Activated T-helper 2 cell treated with anti-CD3 and anti-CD28 coated beads, Interferon-gamma antibody, Interleukin-2, Interleukin-4, amounts not matched to agents 10 μg/mL and 5 μg/mL and 100 μg/mL, durations not matched to agents 14 hours and 24 hours and 36 hours (primary cell): ENCODE measurements at places on chromosomes 6 and 20.

DNA sequence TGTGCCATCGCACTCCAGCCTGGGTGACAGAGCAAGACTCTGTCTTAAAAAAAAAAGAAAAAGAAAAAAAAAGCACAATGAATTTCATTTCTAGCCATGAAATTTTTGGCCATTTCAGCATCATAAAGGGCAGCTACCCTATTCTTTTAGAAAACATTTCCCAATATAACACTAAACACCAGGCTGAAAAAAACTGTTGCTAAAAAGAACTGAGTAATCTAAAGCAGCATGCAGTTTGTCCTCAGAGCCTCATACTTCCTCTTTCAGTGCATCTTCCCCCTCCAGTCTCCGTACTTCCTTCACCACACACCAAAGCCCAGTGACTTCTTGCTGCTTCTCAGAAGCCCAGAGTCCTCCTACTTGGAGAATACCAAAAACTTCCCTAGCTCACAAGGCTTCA lies 5.6 kb upstream of the IFNGR1 start:
- H3K27me3 ChIP-seq, result peaks cover 2% of the 10 kb centered on the region
- peak overlapping the region; percentile 47 for H3K27ac ChIP-seq
- H3K4me1 ChIP-seq, result peaks cover 50% of the 10 kb centered on the region
- DNase-seq, result no peak

DNA sequence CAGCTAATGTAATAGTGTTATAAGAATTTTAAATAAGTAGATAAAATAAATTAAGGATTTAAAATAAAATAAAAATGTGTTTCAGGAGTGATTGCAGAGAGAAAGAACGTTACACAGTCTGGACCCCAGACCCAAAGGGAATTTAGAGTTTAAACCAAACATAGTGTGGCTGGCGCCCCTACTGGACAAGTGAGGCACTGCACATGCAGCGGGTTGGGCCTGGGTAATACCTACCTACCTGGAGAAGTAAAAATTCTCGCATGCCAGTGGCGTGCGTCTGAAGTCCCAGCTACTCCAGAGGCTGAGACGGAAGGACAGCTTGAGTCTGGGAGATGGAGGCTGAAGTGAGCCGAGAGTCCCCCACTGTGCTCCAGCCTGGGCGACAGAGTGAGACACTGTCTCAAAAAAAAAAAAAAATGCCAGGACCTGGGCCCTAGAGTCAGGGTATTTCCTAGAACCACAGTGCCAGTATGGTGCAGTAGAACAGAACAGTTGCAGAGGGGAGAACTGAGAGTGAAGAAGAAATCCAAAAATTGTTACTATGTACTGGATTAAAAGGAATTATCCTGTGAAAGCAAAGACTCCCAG lies 71.4 kb upstream of the TCF21 start:
- H3K36me3 ChIP-seq, result no peaks in the 10 kb centered on the region
- peaks cover 2% of the 10 kb centered on the region for H3K4me1 ChIP-seq
- no peak overlapping the region for H3K27ac ChIP-seq
- no peak overlapping the region for H3K4me3 ChIP-seq

GRCh38 chr20:8571611-8572010 lies 439.5 kb downstream of the PLCB1 start:
- H3K4me3 ChIP-seq, result no peak overlapping the region
- no peaks in the 10 kb centered on the region for H3K27me3 ChIP-seq
- H3K4me1 ChIP-seq, result no peaks in the 10 kb centered on the region
- DNase-seq, result no peak
- no peak overlapping the region for H3K27ac ChIP-seq

DNA sequence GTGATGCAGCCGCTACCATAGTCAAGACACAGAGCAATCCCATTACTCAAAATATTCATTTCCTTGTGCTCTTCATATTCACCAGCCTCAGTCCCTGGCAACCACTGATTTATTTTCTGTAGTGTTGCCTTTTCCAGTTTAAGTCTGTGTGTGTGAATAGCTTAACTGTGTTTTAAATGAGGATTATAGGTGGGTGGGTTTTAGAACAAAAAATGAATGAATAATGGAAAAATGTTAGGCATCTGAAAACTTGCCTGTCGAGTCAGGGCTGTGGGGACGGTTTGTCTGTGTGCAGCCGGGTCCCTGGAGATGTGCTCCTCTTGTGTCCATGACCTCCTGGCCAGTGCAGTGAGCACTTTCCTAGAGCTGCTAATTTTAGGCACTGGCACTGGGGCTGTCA lies 27.1 kb downstream of the BANF2 start:
- no peak for DNase-seq
- H3K36me3 ChIP-seq, result no peaks in the 10 kb centered on the region
- H3K4me3 ChIP-seq, result no peak overlapping the region
- H3K27ac ChIP-seq, result no peak overlapping the region

DNA sequence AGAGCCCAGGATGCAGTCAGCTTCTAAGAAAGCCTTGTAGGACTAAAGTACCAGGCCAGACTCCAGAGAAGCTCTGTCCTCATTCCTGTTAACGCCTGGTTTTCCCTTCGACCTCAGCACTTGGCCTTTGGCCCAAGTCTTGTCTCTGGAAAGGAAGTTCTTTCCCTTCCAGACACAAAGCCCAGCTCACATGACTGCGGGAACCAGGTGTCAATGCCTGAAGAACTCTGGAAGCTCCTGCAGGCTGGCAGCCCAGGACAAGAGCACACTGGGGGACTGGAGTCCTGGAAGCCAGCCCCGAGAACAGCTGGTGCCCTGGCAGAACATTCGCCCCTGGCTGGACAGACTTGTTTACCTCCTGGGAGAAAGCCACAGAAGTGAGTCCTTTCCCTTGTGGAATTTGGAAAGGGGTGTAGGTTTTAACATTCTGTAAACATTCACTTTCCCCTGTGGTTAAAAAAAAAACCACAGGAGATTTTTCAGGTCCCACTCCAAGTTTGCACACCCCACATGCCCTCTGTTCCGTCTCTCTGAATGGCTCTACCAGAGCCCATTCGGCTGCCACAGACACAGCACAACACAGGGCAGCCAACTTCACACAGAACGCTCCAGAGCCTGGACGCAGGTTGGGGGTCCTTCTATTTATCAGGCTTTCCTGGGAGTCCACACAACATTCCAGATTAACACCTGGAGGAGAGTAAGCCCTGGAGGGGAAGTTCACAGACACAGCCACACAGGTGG lies 18.1 kb downstream of the ACSS1 start:
- H3K27ac ChIP-seq, result no peak overlapping the region
- no peaks in the 10 kb centered on the region for H3K27me3 ChIP-seq
- H3K4me1 ChIP-seq, result peaks cover 33% of the 10 kb centered on the region
- peaks cover 4% of the 10 kb centered on the region for H3K36me3 ChIP-seq
- no peak for DNase-seq

DNA sequence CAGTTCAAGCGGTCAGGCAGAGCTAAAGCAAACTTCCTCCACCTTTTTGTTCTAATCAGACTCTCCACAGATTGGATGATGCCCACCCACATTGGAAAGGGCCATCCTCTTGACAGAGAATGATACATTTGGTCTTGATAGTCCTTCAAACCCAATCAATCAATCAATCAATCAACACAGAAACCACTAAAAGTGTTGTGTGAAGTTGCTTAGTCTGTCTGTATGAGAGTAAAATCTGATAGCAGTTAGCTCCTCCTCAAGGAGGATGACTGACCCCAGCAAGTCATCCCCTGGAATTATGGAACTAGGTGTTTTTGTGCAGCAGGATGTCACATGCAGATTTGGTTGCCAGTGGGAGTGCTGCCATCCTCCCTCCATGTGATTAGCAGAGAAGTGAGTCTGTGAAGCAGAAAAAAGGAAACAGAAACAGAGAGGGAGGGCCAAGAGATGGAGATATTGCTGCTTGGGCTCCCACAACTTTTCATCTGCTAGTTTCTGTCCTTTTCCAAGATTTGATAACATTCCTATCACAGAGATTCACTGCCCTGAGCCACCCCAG lies 32.0 kb upstream of the SSTR4 start:
- H3K4me1 ChIP-seq, result no peaks in the 10 kb centered on the region
- DNase-seq, result no peak
- H3K27me3 ChIP-seq, result no peaks in the 10 kb centered on the region
- no peak overlapping the region for H3K4me3 ChIP-seq
- H3K27ac ChIP-seq, result no peak overlapping the region

DNA sequence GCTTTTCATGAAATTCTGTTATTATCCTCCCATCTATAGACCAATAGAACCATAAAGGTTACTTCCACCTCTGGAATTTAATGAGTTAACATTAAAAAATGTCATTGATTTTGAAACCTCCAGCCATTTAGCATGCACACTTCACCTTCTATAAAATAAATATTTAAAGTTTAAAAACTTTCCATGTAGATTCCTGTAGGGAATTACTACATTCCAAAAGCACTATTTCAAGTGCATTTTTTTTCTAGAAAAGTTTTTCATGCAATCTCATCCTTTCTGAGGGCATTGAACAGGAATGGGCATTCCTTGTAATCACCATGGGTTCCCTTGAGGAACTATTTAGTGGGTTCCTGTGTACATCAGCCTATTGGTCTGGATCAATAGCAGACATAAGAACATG lies 253.8 kb upstream of the RIN2 start:
- no peak overlapping the region for H3K27ac ChIP-seq
- DNase-seq, result no peak
- no peaks in the 10 kb centered on the region for H3K4me1 ChIP-seq
- H3K27me3 ChIP-seq, result peaks cover 1% of the 10 kb centered on the region
- no peak overlapping the region for H3K4me3 ChIP-seq

GRCh38 chr6:134457941-134458340 lies 140.0 kb upstream of the SGK1 start:
- no peak overlapping the region for H3K4me3 ChIP-seq
- peaks cover 2% of the 10 kb centered on the region for H3K27me3 ChIP-seq
- no peaks in the 10 kb centered on the region for H3K36me3 ChIP-seq
- DNase-seq, result no peak

DNA sequence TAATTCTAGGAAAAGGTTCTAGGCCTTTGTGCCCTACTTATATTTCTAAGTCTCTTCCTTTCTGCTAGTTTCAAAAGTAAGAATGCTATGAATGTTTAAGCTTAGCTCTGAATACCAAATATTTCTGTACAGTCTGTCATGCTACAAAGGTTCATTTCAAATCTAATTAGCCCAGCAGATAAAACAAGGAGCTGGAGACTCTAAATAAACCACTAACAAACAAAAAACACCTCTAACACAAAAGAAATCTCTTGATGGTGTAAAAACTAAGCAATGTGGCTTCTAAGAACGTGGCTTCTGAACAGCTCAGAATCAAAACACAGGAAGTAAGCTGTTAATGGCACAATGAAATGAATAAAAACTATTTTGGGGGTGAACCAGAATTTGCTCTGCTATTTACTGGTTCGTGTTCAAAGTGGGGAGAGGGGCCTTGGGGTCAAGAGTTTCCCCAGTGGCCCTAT lies 198.3 kb downstream of the BCAS1 start:
- DNase-seq, result no peak
- no peaks in the 10 kb centered on the region for H3K36me3 ChIP-seq
- peak overlapping the region; percentile 94 for H3K27ac ChIP-seq

GRCh38 chr6:118559659-118560058 lies 11.6 kb downstream of the PLN start:
- H3K4me3 ChIP-seq, result no peak overlapping the region
- no peak for DNase-seq
- no peaks in the 10 kb centered on the region for H3K27me3 ChIP-seq
- H3K27ac ChIP-seq, result peak overlapping the region; percentile 6

DNA sequence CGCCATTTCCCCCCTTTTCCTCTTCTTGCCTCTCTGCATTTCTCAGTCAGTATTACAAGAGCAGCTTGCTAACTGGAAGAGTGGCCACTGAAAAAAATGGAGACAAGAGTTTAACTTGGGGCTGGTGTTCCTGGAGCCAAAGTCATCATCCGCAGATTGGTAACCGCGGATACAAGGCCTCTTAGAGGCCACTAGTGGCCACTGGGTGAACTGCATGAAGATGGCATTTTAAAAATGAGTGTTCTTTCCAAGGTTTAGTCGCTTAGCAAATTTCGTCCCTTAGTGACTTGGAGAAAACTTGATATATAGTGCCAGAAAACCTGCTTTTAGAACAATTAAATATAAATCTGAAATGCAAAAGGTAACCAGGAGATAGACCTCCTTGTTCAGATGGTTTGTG lies 4.8 kb downstream of the F13A1 start:
- no peak for DNase-seq
- H3K27me3 ChIP-seq, result peaks cover 32% of the 10 kb centered on the region
- no peak overlapping the region for H3K4me3 ChIP-seq
- no peaks in the 10 kb centered on the region for H3K4me1 ChIP-seq
- H3K36me3 ChIP-seq, result no peaks in the 10 kb centered on the region

- no peak overlapping the region for H3K27ac ChIP-seq
- no peak for DNase-seq
- H3K4me3 ChIP-seq, result no peak overlapping the region
- H3K36me3 ChIP-seq, result peaks cover 7% of the 10 kb centered on the region
- H3K4me1 ChIP-seq, result no peaks in the 10 kb centered on the region
Observed at GRCh38 chr20:13268953-13269352, 47.9 kb downstream of the ISM1 start.

- DNase-seq, result no peak
- H3K27ac ChIP-seq, result no peak overlapping the region
- no peaks in the 10 kb centered on the region for H3K27me3 ChIP-seq
- H3K4me1 ChIP-seq, result no peaks in the 10 kb centered on the region
- H3K4me3 ChIP-seq, result no peak overlapping the region
- no peaks in the 10 kb centered on the region for H3K36me3 ChIP-seq
Observed at GRCh38 chr20:22389836-22390542, 194.4 kb downstream of the FOXA2 start.

DNA sequence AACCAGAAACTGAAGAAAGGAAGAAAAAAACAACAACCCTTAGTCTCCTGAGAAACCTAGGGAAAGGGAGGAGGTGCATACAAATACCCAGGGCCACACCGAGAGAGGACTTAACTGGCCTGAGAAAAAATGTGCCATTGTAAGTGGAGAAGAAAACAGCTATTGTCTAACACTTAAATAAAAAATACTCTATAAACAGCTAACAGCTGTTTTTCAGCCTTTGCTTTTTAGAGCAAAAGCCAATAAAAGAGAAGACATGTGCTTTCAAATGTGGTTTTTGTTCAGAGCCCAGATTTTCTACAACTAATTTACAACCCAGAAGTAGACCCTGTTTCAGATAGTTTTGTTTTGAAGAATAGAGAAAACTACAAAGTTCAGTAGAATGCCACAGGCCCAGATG lies 56.0 kb upstream of the SLC22A16 start:
- peaks cover 78% of the 10 kb centered on the region for H3K4me1 ChIP-seq
- no peak overlapping the region for H3K4me3 ChIP-seq
- no peaks in the 10 kb centered on the region for H3K27me3 ChIP-seq
- DNase-seq, result no peak
- no peak overlapping the region for H3K27ac ChIP-seq
- no peaks in the 10 kb centered on the region for H3K36me3 ChIP-seq

DNA sequence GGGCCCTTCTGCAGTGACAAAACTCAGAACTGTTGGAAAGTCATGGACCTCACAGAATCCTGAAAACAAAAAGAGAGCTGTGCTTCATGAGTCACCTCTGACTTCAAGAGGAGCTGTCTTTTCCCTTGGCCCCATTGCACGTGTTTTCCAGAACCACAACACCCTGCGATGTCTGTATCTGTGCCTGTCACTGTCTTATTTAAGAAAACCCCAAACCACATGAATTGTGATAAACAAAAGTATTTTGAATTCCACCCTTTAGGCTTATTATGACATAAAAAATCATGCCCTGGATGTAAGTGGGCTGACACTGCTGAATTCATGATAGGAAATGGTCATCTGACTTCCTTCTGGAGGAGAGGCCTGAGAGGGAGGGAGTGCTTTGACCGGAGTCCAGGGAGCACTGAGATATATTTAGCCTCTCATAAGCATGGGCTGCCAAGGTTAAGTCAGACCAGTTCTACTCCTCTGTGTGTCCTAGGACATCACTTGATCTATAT lies 96.4 kb upstream of the DUSP22 start:
- peak; percentile 39 for DNase-seq
- H3K4me1 ChIP-seq, result peaks cover 45% of the 10 kb centered on the region
- H3K4me3 ChIP-seq, result no peak overlapping the region
- peaks cover 3% of the 10 kb centered on the region for H3K27me3 ChIP-seq
- peak overlapping the region; percentile 17 for H3K27ac ChIP-seq
